ENCODE measurements at places on chromosomes 2 and 18.

DNA sequence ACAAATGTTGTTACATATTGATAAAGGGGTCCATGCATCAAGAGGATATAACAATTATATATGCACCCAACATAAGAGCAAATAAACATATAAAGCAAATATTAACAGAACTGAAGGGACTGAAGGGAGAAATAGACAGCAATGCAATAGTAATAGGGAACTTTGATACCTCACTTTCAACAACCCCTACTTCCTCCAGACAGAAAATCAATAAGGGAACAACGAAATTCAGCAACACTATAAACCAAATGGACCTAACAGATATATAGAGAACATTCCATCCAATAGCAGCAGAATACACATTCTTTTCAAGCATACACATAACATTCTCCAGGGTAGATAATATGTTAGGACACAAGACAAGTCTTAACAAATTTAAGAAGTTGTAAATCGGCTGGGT is 71.7 kb downstream of the L3MBTL4 start:
- DNase-seq, result no peak

DNA sequence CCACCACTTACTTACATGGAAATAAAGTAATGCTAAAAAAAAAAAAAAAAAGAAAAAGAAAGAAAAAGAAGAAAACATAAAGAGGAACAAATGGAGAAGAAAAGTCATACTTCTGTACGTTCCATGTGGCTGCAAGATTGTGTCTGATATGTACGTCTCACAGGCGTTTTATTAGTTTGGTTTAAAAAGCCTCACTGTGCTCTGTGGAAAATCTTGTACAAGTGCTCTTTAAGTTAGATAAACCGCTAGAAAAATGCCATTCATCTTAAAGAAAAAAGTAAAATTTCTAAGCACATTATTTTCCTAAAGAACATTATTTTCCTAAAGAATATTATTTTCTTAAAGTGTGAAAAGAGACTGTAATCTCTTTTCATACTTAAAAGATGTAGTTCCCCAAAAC is 165.1 kb downstream of the ZNF521 start:
- no peak for DNase-seq

GRCh38 chr2:237474442-237474911 is 12.6 kb upstream of the MLPH start:
- DNase-seq, result peak; percentile 18

DNA sequence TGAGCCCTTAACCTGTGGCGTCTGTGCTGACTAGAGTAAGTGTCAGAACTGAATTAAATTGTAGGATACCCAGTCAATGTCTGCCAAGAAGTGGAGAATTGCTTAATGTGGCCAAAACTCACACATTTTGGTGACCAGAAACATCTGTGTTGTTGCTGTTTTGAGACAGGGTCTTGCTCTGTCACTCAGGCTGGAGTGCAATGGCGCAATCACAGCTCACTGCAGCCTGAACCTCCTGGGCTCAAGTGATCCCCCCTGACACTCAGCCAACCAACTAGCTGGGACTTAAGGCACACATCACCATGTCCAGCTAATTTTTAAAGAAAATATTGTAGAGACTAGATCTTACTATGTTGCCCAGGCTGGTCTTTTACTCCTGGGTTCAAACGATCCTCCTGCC is 34.4 kb upstream of the RTN4 start:
- DNase-seq, result no peak

DNA sequence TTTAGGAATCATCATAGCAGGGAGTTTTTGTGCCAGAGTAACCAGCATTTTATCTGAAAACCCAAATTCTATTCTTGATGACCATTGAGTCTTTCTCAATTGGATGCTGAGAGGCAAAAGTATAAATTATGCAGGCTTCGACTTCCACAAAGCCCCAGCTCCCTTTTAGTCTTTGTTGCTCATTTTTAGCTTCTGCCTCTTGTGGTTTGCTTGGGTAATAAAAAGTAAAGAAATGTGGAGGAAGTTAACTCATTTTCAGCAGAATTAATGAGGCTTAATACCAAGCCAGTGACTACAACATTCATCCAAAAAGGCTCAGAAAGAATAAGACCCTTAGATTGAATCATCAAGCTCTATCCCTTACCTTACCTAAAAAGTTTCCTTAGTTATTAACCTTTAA is 18.6 kb downstream of the ERMN start:
- DNase-seq, result peak; percentile 29

GRCh38 chr2:85666435-85667316 is 1.3 kb downstream of the SFTPB start:
- DNase-seq, result peak; percentile 46

DNA sequence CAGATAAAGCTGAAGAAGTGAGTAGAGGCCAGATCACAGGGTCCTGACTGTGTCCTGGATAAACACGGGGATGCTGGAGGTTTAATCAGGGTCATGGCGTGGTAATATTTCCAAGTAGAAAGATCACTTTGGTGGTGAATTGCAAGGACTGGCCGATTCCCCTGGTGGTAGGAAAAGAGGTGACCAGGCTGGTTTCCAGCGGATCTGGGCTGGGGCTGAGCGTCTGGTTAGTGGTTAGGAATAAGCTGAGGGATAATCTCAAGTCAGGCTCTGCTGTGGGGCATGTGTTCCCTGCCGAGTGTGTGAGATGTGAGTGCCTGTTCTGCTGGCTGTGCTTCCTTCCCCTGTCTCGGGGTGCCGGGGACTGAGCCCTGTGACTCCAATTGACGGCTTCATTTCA is 484.0 kb downstream of the TSN start:
- DNase-seq, result no peak

DNA sequence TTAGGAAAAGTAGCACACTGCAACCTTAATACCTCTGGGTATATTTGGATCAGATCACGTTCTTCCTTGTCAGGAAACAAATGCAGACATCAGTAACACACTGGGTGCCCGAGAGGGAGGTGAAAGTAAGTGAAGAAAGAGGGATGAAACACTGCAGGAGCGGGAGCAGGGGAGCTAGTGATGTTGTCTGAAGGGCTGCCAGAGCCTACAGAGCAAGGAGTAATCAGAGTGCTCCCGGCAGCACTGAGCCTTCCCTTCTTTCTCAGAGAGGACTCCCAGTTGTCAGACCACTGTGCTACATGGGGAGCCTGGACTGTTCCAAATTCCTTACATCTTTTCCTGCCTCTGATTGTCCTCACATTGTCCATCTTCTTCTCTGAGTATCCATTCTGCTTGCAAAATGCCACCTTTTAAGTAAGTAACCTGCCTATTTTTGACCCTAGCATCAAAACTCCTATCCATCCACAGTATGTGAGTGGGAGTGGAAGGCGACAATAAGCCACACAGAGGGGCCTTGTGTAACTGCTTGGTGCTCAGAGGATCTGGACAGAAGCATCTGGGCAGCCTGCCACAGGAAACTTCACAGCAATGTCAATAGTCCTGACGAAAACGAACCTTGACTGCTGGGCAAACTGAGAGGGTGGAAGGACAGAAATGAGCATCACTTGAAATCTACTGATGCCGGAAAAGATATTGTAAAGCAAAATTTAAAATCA is 10.8 kb upstream of the NAB1 start:
- DNase-seq, result no peak

- no peak for DNase-seq
Measured at GRCh38 chr2:11996618-11997017, 250.2 kb downstream of the LPIN1 start.

- no peak for DNase-seq
Measured at GRCh38 chr18:46518438-46518837, 138.6 kb downstream of the LOXHD1 start.

DNA sequence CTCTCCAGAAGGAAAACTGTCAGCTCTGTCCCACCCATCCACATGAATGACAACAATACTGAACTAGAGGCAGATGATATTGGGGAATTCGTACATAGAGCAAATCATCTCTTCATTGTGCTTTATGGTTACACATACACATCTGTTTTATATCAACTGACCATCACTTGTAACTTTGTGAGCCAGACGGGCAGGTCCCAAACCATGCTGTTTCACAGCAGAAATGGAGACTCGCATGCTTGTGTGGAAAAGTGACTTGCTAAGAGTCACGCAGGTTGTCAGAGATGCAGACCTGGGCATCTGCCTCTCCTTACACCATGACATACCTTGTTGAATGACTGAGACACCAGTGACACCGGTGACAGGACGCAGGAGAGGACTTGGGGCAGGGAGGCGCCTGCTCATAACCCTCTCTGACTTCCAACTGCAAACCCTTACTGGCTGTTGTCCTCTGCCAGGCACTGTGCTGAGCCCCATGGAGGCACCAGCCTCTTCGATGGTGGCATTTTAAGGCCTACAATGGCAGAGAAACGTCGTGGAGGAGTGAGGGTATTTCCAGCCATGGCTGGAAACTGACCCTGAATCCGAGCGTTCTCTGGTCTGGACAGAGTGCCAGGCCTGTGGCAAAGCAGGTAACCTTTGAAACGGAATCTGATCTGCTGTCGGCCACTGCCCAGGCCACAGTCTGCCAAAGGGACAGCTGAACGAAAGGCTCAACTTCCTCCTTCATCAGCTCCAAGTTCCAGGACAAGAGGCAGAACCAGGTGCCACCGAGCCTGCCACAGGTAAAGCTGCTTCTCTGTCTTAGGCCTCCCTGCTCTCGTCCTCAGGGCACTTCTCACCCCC is 26.9 kb upstream of the ROCK2 start:
- no peak for DNase-seq

DNA sequence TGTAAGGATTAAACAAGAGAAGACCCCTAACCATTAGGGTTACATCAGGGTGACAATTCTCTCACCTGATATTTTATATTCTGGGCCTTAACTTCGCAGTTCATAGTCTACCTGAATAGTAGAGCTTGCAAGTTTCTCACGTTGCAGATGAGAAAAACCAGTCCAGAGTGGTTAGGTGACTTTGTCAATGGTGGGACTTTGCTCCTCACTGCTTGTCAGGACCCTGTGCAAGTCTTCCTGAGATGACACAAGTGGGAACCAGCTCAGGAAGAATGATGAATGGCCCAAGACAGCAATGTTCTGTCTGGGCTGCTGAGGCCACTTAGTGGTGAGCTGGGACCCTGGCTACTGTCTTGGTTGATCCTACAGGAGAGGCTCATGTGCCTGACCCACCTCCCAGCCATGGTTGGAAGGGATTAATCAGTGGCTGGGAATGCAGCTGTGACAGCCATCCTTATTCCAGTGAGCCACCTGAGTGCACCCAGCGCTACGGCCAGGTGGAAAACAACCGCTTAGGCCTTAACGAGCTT is 16.9 kb downstream of the LGALSL start:
- DNase-seq, result no peak

DNA sequence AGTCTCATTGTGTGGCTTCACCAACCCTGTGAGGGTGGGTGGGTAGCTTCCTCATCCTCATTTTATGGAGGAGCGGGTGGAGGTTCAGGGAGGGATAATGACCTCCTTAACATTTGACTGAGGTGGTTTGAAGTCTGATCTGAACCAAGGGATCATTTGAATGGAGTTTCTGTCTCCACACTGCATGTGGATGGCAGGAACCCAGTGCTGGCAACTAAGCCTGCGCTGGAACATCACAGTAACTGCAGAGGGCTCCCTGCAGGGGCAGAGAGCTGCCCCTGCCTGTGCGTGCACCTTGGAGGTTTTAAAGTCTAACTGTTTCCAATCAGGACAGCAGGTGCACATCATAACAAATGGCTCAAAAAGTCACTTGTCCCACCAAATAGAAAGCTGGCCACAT is 3.3 kb downstream of the AGAP1 start:
- no peak for DNase-seq

- DNase-seq, result no peak
Measured at GRCh38 chr2:45289997-45290709, 280.9 kb upstream of the SIX2 start.

DNA sequence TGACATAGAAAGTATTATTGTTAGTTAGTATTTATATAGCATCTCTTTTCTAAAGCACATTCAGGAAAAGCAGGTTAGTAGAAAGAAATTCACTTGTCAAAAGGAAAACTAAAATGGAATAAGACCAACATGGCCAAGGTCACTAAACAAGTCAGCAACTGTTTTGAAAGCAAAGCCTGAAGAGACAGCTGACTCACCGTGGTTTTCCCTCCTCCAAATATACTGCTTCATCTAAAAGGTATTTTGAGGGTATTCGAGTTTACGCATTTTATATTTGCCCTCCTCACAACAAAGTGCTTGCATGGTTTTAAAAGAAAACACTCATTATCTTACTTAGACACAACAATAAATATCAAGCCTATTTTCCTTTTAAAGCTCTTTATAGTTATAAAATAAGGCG is 24.0 kb downstream of the ZNF385B start:
- DNase-seq, result no peak

DNA sequence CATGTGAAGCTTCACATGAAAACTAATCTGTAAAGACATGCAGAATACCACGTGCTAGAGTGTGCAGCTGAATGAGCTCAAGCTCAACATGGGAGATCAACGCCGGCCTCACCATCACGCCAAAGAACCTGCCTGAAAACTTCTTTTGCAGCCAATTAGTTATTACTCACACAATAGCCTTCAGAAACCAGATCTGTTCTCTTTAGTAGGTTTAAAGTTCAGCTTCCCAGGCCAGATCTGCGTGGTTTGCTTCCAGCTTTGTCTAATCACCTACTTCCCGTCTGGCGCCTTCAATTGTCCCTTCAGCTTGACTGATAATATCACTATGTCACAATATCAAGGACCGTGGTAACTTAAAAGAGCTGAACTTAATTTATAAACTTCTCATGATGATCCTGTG is 68.0 kb upstream of the ZNF236 start:
- DNase-seq, result no peak

- no peak for DNase-seq
Measured at GRCh38 chr2:147520817-147521216, 324.0 kb upstream of the ACVR2A start.

DNA sequence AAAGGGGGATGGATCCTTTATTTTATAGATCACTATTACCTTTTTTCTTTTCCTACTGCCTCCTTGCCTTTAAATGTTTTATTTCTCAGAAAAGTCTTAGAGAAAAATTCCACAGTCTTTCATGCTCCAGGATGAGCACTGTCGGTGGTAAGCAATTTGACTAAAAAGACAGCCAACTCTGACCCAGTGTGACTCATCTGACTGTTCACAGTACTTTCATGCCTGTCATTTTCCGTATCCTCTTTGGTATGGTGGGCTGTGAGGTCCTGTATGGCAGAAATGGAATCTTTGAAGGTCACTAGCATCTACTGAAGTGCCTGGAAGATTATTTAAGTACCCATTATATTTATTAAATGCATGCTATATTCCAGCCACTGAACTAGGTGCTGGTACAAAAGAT is 2.1 kb upstream of the RFTN2 start:
- DNase-seq, result no peak

DNA sequence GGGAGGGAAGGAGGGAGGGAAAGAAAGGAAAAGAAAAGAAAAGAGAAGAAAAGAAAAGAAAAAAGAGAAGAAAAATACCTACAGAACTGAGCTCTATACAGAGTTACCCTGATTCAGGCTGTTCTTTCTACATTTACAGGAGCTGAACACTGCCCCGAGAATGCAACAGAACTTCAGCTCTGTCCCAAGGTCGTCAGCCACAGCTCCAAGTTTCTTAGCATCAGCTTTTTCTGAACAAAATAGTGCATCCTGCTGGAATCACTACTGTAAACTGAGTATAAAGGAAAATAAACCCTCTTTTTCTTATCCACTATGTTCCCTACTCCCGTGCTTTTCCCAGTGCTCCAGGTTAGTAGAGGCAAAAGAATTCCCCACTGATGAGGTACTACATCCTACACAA is 4.7 kb upstream of the PPP4R1 start:
- no peak for DNase-seq
